ENCODE measurements at places on chromosomes 6 and 20.

GRCh38 chr20:45372241-45372640, 5.9 kb downstream of the TP53TG5 start:
- no peak for DNase-seq

DNA sequence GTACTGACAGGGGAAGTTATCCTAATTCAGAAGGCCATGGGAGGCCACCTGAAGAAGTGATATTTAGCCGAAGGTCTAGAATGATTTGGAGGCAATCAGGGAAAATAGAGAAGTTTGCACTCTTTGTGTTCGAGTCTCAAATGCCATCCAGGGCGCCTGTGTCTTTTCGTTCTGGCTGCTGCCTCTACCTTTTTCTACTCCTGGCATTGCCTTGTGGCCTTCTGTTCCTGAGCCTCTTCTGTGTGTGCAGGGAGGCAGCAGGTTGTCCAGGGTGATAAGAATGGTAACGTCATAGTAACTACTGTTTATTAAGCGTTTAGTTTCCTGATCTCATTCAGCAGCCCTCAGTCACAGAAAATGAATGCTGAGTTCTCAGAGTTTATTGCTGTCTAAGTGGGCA, 252.1 kb downstream of the FARS2 start:
- DNase-seq: no peak

DNA sequence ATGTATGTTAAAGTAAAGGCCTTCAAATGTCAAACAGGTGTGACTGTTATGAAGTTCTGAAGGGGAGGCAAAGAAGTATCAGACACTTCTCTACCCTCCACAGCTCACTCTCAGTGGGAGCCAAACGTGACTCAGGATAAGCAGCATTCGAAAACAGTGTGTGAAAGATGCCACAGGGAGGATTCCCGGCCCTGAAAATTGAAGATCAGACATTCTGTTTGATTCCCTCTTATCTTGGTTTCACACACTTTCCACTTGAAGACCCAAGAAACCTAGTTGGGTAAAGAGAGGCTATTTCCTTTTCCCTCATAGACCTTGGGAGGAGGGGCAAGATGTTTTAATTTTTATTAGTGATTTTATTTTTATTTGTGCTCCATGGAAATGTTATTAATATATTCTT, 164.2 kb upstream of the SUPT3H start:
- DNase-seq: no peak

DNA sequence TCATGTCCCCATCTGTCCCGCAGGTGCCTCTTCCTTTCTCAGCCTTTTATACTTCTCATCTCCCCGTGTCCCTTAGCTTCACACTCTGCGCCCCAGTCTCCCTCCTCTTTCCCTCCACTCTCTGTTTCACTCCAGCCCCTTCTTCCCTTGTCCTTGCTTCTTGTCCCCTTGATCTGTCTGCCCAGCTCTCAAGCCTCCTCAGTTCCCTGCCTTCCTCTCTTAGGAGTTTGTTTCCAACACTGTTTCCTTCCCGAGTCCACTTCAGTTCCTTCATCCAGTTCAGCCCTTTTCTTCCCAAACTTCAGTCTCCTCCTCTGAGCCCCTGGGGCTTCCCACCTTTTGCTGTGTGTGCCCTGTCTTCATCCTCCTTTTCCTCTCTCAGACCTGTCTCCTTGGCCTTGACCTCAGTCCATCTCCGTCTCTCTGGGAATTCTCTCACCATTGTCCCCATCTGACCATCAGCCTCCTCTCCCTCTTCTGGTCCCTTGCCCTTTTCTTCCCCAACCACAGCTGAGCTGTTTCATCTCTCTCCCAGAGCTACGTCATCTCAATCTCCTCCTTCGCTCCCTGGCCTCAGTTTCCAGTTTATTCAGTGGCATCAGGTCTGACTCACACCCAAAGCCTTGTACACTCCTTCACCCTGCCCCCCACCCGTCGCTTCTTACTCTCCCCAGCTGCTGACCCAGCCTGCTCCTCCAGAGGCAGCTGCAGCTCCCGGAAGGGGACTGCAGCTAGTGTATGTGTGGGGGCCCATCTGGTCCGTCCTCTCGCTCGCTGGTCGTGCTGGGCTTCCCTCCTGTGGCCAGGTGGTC, 2.7 kb upstream of the DDR1 start:
- no peak for DNase-seq

GRCh38 chr6:133435065-133435728, 194.0 kb downstream of the EYA4 start:
- DNase-seq: no peak

- DNase-seq: no peak
Measured at GRCh38 chr6:2739335-2739734, 11.4 kb downstream of the MYLK4 start.

DNA sequence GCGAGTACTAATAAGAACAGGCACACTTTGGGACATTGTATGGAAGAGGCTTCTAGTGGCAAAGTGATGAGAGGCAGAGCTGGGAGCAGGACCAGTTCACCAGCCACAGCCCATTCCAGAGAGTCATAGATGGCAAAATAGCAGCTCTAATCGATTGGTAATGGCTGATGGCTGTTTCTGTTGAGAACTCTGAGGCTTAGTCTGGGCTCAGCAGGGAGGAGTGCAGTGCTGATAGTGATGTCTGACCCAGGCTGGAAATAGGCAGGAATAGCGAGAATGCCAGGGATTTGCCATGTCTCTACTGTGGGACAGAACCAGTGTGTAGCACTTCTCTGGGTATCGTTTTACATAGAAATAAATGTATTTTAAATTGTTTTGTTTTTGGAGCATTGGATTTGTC, 620.0 kb upstream of the FLRT3 start:
- no peak for DNase-seq

- no peak for DNase-seq
Measured at GRCh38 chr6:2101213-2101612, 144.2 kb downstream of the GMDS start.

- DNase-seq: no peak
Measured at GRCh38 chr20:44142413-44142812, 44.6 kb downstream of the JPH2 start.

DNA sequence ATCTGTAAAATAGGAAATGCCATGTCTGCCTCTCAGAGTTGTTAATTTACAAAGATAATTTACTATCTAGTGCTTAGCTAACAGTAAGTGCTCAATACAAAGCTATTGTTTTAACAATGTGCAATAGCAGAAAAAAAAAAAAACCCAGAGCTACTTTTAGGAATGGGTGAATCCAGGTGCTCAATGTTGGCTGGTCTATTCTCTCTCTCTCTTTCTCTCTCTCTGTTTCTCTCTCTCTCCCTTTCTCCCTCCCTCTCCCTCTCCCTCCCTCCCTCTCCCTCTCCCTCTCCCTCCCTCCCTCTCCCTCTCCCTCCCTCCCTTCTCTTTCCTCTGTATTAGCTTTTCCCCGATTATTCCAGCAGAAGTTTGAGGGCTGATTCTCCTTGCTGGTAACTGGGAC, 14.0 kb downstream of the PDRG1 start:
- DNase-seq: no peak

- no peak for DNase-seq
Measured at GRCh38 chr20:24357177-24357576, 112.3 kb upstream of the SYNDIG1 start.

- DNase-seq: peak; percentile 44
Measured at GRCh38 chr6:128491610-128492206, 28.7 kb downstream of the PTPRK start.

DNA sequence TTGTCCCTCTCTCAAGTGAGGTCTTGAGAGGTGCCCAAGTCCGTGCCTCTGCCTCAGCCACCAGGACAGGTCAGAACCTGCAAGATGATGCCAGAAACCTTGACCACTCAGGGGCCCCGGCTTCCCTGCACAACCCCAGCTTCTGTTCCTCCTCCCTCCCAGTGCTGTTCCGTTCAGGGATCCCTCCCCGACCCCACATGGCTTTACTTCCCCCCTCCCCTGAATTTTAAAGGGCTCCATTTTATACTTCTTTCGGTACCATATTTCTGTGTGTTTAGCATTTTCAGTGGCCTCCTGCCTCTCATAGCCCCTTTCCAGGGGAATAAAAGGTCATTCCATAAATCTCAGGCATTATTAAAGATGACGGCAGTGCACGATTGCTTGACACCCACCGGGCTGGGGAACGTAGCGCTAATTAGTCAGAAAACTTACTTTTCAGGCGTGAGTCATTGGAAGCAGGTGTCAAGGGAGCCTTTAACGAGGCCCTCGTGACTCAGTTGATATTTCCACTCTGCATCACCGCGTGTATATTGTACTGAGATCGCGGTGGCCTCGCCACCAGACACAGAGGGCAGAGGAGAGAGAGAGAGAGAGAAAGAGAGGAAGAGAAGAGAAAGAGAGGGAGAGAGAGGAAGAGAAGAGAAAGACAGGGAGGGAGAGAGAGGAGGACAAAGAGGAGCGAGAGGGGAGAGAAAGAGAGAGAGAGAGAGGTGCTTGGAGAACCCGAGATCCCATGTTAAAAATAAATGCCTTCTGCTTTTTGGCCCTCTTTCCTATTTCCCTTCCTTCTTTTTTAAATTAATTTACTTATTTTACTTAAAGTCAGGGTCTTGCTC, 21.3 kb downstream of the KCNG1 start:
- DNase-seq: no peak

GRCh38 chr20:21315138-21315537, 12.0 kb downstream of the XRN2 start:
- DNase-seq: peak; percentile 16

GRCh38 chr20:19864130-19864529, 106.1 kb downstream of the RIN2 start:
- DNase-seq: no peak

DNA sequence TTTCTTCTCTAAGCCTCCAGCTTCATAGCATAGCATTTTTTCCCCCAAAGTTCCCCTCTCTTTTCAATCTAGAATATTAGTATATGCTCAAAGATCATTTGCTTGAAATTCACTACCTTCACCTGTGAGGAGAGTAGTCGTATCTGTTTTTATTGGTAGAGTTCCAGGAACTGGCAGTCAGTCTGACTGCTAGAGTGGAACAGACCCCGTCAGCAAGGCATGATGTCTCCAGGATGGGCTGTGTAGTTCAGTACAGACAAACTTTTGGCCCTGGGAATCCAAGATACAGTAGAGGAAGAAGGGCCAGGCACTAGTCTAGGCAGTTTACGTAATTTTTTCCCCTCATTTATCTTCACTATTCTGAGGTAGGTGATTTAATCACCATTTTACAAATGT, 29.1 kb downstream of the RALY start:
- DNase-seq: no peak

- no peak for DNase-seq
Measured at GRCh38 chr6:149077208-149077607, 240.3 kb upstream of the TAB2 start.

DNA sequence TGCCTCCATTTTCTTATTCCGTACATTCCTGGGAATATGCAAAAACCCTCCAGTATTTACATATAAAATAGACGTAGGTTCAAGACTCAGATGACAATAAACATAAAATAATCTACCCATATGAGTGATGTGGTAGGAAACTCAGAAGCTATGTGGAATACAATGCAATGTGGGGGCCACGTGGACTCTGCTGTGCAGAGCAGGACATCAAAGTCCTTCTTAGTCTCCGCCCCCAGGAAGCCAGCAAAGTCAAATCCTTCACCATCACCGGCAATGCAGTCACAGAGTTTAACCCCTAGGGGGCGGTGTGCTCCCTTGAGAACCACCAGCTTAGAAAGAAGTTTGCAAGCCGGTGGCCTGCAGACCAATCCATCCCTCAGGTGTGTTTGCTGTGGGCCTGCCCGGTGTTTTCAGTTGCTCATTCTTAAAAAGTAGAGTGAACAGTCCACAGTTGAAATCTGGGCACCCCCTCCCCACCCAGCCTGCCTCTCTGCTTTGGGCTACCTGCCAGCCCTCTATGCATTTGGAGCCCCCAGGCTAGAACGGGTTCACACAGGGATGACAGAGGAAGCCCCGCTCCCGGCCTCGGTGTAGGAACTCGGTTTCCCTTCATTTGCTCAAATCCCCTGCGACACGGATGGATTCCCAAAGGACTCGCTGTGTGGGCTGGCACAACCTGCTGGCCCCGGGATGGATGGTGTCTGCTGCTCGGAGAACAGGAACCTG, 59.9 kb downstream of the SULF2 start:
- DNase-seq: peak; percentile 92

- DNase-seq: peak; percentile 66
Measured at GRCh38 chr6:27562027-27562410, 89.1 kb upstream of the ZNF184 start.

DNA sequence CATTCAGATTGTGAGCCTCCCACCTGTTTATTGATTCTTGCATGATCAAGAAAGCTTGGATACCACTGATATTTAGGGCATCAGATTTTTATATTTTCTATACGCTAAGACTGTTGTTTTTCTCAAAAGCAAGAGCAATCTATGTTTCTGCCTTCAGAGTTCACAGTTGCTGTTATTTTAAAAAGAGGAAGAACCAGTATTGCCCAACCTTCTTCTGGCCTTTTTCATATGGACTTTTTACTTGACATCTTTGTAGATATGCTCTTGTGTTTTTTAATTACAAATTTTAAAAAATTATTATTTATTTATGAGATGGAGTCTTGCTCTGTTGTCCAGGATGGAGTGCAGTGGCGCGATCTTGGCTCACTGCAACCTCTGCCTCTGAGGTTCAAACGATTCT, 28.9 kb downstream of the SLC17A5 start:
- no peak for DNase-seq

DNA sequence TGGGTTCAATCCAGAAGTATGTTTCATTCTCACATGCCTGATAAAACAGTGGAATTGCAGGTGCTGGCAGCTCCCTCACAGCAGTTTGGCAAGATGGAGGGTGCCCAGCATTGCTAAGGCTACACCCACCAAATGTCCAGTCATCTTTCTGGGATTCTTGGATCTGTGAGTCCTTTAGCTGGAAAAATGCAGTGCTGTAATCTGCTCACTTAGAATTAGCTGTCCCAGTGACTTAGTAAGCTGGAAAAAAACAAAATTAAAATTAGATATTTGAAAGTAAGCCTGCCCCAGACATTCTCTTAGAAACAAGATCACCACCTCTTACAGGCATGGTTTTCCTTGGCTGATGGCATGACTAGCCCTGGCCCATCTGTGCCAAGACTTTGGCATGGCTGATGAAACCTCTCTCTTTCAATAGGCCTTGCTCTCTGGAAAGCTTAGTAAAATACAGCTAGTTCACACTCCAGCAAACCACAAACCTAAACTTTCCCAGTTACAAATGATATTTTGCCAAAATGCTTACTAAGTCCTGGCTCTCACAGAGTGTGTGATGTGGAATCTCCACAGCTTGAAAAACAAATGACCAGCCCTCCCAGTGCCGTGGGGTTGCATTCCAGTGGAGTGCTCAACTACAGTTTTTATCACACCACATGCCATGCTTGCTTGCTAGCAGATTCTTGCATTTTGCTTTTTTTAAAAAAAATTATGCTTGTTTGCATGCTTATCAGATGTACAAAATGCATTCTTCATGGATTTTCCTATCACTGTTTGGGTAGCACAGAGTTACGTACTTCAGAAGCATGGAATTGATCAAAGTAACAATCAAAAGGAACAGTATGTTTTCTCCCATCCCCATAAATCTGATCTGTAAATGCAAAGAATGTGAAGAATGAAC, 261.5 kb downstream of the EYA4 start:
- DNase-seq: no peak

GRCh38 chr6:89409461-89410035, 2.5 kb downstream of the RRAGD start:
- DNase-seq: no peak
